ENCODE measurements at places on chromosomes 12 and 14.

- DNase-seq, result no peak
- H3K4me1 ChIP-seq, result no peaks in the 10 kb centered on the region
- H3K27ac ChIP-seq, result no peak overlapping the region
These were observed 146.3 kb upstream of the KRAS start for GRCh38 chr12:25397001-25397400.

DNA sequence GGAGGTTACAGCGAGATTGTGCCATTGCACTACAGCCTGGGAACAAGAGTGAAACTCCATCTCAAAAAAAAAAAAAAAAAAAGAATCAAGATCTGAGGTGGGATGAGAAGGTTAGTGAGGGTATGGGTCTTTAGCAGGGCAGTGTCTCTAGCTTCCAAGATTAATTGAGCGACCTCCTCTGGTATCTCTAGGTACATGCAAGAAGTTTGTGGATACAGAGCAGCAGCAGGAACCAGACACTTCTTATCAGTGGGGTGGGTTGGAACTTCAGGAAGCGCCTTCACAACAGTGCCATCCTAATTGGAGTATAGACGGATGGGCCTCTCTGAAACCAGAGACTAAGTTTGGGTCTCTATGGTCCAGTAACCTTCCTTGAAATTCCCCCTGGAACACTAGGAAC is 51.9 kb upstream of the CISTR start:
- no peaks in the 10 kb centered on the region for H3K36me3 ChIP-seq
- H3K27me3 ChIP-seq, result peaks cover 45% of the 10 kb centered on the region
- H3K4me1 ChIP-seq, result no peaks in the 10 kb centered on the region

- no peak overlapping the region for H3K4me3 ChIP-seq
- H3K4me1 ChIP-seq, result peaks cover 16% of the 10 kb centered on the region
- no peak for DNase-seq
- H3K27me3 ChIP-seq, result peaks cover 5% of the 10 kb centered on the region
These were observed 1.5 kb upstream of the RASAL1 start for GRCh38 chr12:113136990-113137511.

- H3K36me3 ChIP-seq, result peaks cover 32% of the 10 kb centered on the region
- peaks cover 26% of the 10 kb centered on the region for H3K4me1 ChIP-seq
- no peaks in the 10 kb centered on the region for H3K27me3 ChIP-seq
- H3K4me3 ChIP-seq, result no peak overlapping the region
These were observed 21.7 kb downstream of the CBX5 start for GRCh38 chr12:54258201-54258681.

- H3K36me3 ChIP-seq, result no peaks in the 10 kb centered on the region
- no peak overlapping the region for H3K4me3 ChIP-seq
- H3K27ac ChIP-seq, result no peak overlapping the region
- no peaks in the 10 kb centered on the region for H3K4me1 ChIP-seq
- no peak for DNase-seq
- H3K27me3 ChIP-seq, result no peaks in the 10 kb centered on the region
These were observed 1109.8 kb downstream of the TMTC2 start for GRCh38 chr12:83796531-83796930.

- H3K36me3 ChIP-seq, result no peaks in the 10 kb centered on the region
- H3K27me3 ChIP-seq, result no peaks in the 10 kb centered on the region
- no peak overlapping the region for H3K4me3 ChIP-seq
- H3K4me1 ChIP-seq, result no peaks in the 10 kb centered on the region
- H3K27ac ChIP-seq, result no peak overlapping the region
These were observed 857.0 kb downstream of the DIO2 start for GRCh38 chr14:79354336-79354735.

DNA sequence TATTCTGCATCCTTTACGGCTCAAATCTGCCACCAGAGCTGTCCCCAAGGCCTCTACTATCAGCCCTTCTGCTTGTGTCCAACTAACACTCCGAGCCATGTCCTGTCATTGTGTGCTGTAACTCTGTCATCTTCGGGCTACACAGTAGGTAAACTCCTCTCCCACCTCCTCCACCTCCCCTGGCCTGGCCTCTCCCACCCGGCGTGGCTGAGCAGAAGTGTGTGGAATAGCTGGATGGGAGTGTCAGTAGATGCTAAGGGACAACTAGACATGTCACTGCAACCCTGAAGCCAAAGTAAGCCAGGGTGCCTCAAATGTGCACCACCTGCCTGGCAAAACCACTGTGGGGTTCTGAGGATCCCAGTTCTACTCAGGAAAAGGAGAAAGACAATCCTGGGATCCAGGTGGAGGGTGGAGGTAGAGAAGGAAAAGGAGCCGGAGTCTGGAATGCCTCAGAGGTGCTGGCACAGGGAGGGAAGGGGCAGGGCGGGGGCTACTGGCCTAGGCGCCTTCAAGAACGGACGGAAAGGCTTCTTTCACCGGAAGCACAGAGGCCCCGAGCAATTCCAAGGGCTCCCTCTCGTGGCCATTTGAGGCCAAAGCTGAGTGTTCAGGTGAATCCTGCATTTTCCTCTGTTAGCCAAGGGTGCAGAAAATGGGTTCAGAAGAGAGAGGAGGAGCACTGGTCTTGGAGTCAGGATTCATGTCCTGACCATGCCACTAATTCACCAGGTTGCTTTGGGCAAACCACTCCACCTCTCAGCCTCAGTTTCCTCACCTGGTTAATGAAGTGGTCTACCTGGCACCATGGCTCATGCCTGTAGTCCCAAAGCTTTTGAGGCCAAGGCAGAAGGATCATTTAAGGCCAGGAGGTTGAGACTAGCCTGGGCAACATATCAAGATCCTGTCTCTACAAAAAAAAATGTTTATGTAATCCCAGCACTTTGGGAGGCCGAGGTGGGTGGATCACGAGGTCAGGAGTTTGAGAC is 20.5 kb upstream of the FAM181A start:
- H3K4me1 ChIP-seq, result peaks cover 5% of the 10 kb centered on the region

GRCh38 chr14:100124551-100125088 is 34.8 kb downstream of the DEGS2 start:
- no peak for DNase-seq
- no peak overlapping the region for H3K4me3 ChIP-seq
- H3K27ac ChIP-seq, result peak overlapping the region; percentile 70
- H3K27me3 ChIP-seq, result no peaks in the 10 kb centered on the region
- H3K36me3 ChIP-seq, result peaks cover 72% of the 10 kb centered on the region

DNA sequence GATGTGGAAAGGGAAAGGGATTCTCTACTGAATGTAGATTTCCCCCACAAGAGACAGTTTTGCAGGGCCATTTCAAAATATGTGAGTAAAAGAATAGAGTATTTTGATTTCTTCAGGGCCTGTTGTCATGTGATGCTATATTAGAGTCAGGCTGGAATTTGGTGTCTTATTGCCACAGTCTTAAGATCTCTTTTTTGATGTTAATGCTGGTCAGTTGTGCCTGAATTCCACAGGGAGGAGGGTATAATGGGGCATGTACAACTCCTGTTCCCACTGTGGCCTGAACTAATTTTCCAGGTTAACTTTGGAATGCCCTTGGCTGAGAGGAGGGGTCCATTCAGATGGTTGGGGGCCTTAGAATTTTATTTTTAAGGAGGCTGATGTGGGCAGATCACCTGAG is 111.0 kb upstream of the MAX start:
- peaks cover 6% of the 10 kb centered on the region for H3K36me3 ChIP-seq
- H3K27ac ChIP-seq, result no peak overlapping the region
- peaks cover 47% of the 10 kb centered on the region for H3K4me1 ChIP-seq
- H3K4me3 ChIP-seq, result no peak overlapping the region
- H3K27me3 ChIP-seq, result no peaks in the 10 kb centered on the region

All from activated CD8-positive, alpha-beta T cell treated with anti-CD3 and anti-CD28 coated beads, Interleukin-2, amount 10 ng/mL, durations not matched to agents 7 days and 5 days (primary cell).